Activated B cell treated with CpG ODN at 0.5 μM for 24 hours (primary cell): ENCODE measurements at places on chromosomes 6 and 20. TPM values are rescaled to one million over a fixed set of nuclear protein-coding genes. Genes with fewer than 3 reads are reported as not detected.

DNA sequence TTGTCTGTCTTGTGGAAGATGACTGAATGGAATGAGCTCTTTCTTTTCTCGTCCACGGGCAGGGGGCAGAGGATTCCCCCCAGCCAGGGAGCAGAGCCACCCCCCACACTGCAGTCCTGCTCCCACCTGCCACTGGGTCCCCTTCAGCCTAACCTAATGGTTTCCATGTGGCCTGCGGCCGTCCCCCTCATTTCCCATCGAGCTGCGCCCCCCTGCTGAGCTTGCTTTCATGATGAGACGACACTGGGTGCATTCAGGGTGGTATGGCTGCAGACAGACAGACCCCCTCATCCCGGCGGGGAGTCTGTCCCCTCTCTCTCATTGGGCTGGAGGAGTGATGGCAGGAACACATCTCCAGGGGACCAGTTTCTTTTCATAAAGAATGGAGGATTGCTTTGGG, 140.8 kb downstream of the DTNBP1 start:
- DNase-seq, result no peak

DNA sequence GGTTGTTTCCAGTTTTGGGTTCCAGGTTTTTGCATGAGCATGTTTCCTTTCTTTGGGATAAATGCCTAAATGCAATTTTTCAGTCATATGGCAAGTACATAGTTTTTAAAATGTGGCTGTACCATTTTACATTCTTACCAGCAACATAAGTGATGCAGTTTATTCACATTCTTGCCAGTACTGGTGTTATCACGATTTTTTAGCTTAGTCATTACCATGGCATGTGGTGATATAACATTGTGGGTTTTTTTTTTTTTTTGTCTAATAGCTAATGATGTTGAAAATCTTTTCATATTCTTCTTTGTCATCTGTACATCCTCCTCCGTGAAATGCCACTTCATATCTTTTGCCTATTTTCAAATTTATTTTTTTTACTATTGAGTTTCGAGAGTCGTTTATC, 2.9 kb upstream of the TDRD6 start:
- no peak for DNase-seq

DNA sequence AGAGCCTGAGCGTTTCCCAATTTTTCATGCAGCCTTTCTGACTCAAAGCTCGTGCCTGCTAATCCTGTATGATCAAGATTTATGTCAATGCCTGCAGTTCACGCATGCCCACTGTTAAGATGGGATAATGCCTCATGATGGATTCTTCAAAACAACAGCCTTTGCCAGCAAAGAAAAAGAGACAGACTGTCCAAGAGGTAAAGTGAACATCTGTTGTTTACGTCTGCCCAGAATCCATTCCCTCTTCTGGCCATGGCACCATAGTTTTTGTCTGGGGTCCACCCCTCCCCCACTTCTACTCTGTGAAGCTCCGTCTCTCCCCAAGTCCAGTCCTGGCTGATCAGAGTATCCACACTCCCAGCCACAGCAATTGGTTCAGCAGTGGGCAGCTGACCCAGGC, 91.9 kb upstream of the EYA2 start:
- no peak for DNase-seq

- DNase-seq, result no peak
These were observed 19.3 kb upstream of the SCML4 start for GRCh38 chr6:107843400-107843799.

PHACTR1 gene
- total RNA-seq, result 109 and 115 TPM in 2 replicates

SLC22A2 gene
- total RNA-seq, result not detected in 2 replicates

FAM83C gene
- total RNA-seq, result not detected in 2 replicates
